GM12878 (cell line): ENCODE measurements at places on chromosomes 13 and 19. TPM values are rescaled to one million over a fixed set of nuclear protein-coding genes. Genes with fewer than 3 reads are reported as not detected.

DNA sequence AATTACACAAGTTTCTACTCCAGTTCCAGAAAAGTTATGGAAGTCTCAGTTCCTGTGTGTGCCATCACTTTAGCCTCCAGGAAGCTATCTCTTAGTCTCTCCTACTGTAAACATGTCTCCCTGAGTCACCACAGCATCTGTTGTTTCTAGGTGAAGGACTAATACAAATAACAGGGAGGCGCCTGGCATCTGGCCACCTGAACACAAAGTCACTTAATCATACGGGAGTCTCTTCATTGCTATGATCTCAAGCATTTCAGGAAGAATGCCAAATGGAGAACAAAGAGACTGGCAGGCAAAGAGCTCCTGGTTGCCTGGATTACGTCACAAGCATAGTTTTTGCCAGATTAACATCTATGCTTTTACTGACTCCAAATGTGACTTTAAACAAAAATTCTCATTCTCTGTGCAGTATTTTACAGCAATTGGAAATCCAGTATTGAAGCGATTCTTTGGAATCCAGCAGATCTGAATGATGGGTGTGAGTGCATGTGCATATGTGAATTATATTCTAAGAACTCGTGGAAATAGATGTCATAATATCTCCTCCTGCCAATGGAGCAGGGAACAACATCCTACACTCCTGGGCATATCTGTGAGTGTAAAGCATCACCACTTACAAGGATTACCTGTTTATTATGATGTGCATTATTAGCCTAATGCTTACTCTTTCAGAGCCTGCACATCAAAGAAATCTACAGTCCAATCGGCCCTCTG lies 572.8 kb downstream of the PCDH9 start:
- no peak for DNase-seq

GRCh38 chr19:1245494-1246264 lies 2.7 kb upstream of the MIDN start:
- no peak for DNase-seq

DNA sequence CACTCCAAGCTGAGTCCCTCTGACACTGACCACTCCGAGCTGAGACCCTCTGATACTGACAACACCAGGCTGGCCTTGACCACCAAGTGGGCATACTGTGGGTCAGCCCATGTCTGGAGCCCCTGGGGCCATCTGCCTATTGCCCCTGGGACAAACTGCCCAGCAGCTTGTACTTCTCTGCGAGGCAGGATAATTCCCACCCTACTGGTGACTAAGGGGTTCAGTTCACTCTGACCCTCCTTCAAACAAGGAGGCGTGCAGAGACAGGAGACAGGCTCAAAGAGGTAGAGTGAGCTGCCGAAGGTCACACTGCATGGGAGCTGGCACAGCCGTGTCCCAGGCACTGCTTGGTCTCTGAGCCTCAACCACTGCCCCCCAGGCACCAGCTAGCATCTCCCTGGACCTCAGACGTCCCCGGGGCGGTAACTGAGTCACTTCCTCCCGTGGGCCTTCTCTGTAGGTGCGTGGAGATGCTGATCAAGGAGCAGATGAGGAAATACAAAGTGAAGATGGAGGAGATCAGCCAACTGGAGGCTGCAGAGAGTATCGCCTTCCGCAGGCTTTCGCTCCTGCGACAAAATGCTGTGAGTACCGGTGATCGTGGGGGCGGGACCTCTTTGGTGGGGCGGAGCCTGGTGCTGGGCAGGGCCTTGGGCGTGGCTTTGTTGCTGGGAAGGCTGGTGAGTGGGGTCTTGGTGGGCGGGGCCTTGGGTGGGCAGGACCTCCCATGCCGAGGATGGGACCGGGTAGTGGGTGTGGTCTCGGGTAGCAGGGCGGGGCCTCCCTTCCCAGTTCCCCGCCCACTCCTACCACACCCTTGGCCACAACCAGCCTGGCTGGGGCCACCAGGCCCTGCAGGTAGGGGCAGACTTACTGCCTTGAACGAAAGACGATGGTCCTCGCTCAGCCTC lies 5.8 kb upstream of the USE1 start:
- no peak for DNase-seq

DNA sequence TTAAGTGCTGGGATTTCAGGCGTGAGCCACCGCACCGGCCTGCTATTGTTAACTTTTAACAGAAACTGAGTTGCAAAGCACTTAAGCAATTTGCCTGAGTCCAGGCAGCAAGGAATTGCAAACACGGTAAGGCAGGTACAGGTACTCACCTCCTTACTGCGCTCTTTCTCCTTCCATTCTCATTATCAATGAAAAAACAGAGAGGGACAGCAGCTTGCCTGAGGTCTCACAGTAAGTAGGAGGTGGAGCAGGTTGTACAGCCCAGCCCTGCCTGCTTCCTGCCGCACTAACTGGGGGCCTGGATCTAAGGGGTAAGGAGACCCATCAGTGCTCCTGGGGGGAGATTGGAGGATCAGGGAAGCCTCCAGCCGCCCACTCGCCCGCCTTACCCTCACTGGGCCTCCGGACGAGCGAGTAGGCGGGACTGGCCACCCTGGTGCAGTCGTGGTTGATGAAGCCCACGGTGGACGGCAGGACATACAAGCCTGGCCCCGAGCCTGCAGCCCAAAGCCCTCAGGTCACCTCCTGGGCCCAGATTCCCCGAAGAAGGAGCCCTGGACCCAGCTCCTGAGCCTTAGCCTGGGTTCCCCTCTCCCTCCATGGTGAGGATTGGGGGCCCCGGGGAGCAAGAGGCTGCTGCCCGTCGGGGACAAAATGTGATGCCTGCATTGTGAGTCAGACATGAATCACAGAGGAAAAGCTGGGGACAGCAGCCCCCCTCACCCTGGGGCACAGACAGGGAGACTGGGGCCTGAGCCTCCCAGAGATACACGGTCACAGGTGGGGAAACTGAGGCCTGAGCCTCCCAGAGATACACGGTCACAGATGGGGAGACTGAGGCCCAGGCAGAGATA lies 11.4 kb upstream of the SHC2 start:
- DNase-seq, result no peak

- no peak for DNase-seq
Measured at GRCh38 chr13:39602277-39602613, 748 bp downstream of the LHFPL6 start.

BCKDHA gene
- polyA plus RNA-seq, result 81.5 and 105 TPM in 2 replicates

DNA sequence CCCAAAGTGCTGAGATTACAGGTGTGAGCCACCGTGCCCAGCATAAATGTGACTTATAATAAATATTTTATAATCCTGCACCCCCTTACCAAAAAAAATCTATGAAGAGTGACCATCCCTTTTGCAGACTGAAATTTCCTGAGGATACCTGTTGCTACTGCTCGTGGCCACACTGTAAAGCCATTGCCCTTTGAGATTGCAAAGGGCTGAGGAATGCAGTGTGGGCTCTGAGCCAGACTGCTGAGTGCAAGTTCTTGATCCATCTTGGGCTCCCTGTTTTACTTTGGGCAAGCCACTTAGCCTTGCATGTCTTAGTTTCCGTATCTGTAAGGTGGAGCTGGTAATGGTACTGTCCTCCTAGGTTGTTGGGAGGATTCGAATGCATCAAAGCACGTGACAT lies 23.4 kb downstream of the SIPA1L3 start:
- DNase-seq, result no peak
